ENCODE measurements at places on chromosomes 6 and 20. TPM values are rescaled to one million over a fixed set of nuclear protein-coding genes. Genes with fewer than 3 reads are reported as not detected.

The TRIM40 gene
- not detected for total RNA-seq

The CD24 gene
- total RNA-seq: 6.5 TPM

The CRIP3 gene
- total RNA-seq: not detected

The MEP1A gene
- not detected for total RNA-seq

The NOX3 gene
- not detected for total RNA-seq

The CDSN gene
- 0.13 TPM for total RNA-seq

The CST7 gene
- total RNA-seq: not detected

The RIPOR3 gene
- 13.7 TPM for total RNA-seq

The PAK5 gene
- not detected for total RNA-seq

The TENT5A gene
- 9.4 TPM for total RNA-seq

The FAM83C gene
- total RNA-seq: not detected

The HEY2 gene
- not detected for total RNA-seq

The GJA10 gene
- not detected for total RNA-seq

The NRN1 gene
- 0.13 TPM for total RNA-seq

The PBOV1 gene
- total RNA-seq: not detected

The SLC22A7 gene
- total RNA-seq: not detected

The RIMS1 gene
- total RNA-seq: 0.91 TPM

The LPA gene
- total RNA-seq: not detected

The DNMT3B gene
- total RNA-seq: 2.3 TPM

The PKIG gene
- total RNA-seq: 65.7 TPM

The FAM217A gene
- not detected for total RNA-seq

The TBXT gene
- not detected for total RNA-seq
